ENCODE measurements at places on chromosomes 5 and 9.
A peak's percentile ranks its signal among the peaks of the same experiment; 100 is the strongest.

- DNase-seq: no peak
Observed at GRCh38 chr5:134143431-134143830, 28.9 kb downstream of the TCF7 start.

- DNase-seq: no peak
Observed at GRCh38 chr9:135060461-135061116, 26.9 kb upstream of the OLFM1 start.

DNA sequence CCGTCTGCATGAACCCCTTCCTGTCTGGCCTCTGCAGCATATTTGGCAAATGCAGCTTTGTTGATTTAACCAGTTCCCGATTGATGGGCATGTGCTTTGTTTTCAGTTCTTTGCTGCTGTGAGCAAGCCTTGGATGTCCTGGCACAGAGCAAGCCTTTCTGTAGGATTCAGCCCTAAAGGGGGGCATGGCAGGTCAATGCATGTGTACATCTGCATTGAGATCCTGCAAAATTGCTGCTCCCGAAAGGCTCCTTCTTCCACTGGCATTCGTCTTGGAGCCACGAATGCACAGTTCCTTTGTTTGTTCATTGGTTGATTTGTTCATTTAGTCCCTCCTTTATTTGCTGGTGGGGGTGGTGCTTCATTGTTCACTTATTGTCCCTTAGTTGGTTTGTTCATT lies 34.8 kb downstream of the COL5A1 start:
- no peak for DNase-seq

DNA sequence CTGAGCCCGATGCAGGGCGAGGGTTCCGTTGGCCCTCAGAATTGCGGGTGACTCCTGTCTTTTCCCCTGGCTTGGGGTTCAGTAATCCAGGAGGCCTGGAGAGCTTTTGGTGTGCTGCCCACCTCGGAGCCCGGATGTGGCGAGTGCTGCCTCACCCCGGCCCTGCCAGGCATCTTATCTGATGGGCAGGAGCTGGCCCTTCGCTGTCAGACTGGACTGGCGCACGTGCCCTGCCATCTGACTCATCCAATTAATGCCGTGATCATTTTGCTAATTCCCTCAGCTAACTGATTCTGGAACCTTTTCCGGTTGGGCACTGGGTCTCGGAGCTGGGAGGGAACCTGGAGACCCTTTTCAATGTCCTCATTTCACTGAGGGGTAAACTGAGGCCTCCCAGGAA lies 34.6 kb downstream of the RXRA start:
- DNase-seq: peak; percentile 63

DNA sequence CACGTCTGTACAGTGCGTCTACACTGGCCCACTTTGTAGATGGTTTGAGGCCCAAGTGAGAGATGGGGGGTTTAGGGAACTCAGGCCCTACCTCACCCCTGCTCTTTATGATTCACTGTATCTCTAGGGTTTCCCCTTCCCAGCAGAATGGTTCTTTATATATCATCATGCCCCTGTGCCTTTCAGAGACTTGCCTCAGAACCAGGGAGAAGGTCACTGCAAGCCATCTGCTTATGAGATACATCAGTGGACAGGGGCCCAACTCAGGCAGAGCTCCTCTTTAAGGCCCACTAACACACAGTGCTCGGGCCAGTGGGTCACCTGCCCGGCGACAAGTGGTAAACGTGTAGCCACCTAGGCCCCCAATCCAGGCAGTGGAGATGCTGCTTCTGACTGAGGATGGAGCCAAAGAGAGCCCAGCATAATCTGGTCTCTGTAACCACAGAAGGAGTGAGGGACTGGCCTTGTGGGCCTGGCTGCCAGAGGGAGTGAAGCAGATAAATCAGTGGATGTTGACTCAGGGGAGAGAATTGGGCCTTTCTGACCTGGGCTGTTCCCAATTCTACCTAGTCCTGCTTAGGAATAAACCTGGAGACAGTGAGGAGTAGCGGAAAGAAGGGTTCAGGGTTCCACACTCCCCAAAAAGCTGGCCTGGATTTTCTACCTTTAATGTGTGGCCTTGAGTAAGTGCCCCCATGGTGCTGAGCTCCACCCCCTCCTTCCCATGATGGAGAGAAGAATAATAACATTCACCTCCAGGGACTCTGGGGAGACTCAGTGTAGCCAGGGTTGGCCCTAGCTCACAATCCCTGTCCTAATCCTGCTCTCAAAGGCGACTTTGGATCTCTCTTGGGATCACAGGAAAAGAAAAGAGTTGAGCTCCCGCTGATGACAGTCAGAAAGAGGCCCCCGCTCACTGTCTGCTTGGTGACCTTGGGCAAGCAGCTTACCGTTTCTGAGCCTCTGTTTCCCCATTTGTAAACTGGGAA lies 2.8 kb upstream of the DUSP1 start:
- no peak for DNase-seq

- DNase-seq: no peak
Observed at GRCh38 chr5:143304836-143305475, 98.5 kb downstream of the NR3C1 start.

DNA sequence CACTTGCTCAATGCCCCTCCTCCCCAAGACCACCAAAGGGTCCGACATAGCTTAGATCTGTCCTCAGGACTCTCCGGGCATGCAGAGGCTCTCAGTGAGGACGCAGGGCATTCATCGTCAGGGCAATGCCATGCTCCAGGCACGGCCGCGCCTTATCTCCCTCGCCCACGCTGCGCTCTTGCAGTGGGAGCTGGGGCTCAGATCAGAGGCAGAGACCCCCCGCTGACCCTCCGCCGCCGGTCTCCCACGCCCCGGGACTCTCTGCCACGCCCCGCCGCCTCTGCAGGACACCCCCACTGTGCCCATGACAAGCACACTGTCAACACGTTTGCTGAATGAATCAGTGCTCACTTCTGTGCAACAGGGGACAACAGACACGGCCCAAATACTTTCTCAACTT lies 140.7 kb downstream of the ADAMTS2 start:
- DNase-seq: no peak

- no peak for DNase-seq
Observed at GRCh38 chr9:27047136-27047535, 41.7 kb upstream of the LRRC19 start.

GRCh38 chr5:175657593-175658271 lies at the start of gene HRH2:
Gene HRH2, plus strand, starts transcription at chr5:175658071. Its CDS starts 25,163 bp downstream, at chr5:175683234.
- DNase-seq: peak; percentile 60

DNA sequence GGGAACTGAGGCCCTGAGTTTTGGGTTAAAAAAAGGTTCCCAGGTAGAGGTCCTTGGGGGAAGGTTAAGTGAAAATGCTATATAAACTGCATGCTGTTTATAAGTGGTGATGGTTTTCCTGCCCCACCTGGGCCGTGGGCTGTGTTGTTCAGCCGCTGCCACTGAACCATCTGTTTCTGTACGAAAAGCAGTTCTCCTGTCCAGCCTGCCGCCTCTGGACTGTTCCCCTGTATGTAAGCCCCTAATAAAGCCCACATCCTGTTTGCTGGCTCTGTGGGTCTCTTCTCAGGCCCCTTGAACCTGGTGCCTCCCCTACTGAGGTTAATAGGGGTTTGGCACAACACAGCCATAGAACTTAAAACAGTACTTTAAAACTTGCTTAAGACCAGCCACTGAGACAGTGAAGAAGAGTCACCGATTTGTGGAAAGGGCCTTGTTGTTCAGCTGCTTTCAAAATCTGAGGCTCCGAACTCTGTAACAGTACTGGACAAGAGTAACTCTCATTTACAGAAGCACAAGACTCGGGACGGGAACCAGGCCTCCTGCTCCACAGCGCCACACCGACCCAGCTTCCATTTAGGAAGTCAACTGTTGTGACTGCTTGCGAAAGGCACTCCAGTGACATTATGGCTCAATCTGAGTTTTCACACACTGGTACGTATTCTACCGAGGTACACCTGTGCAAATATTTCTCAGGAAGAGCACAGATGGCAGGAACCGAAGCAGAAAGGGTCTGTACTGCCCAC lies 192.5 kb downstream of the CDK5RAP2 start:
- no peak for DNase-seq

GRCh38 chr5:134524826-134525682 lies at the start of gene JADE2:
Gene JADE2, plus strand, starts transcription at chr5:134525670. Its CDS starts 10,188 bp downstream, at chr5:134535858.
- peak; percentile 74 for DNase-seq

DNA sequence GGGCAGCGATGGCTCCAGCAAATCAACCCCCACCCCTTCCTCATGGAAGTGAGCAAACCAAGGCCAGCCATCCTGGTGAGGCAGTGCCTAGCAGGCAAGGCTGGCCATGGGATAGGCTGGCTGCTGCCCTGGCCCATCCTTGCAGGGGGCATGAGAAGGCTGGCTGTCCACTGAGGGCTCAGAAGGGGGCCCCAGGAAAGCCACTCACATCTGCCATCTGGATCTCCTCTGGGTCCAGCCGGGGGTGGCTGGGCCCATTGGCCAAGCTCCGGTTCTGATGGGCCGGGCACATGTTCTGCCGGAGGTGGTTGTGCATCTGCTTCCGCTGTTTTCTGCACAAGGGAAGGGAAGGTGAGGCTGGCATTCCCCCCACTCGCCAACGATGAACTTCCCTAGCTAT lies 57.1 kb downstream of the PSD2 start:
- DNase-seq: no peak

GRCh38 chr9:97039514-97039860 lies 545 bp upstream of the CTSV start:
- no peak for DNase-seq

GRCh38 chr9:95588724-95589588 lies 72.2 kb upstream of the PTCH1 start:
- DNase-seq: no peak

DNA sequence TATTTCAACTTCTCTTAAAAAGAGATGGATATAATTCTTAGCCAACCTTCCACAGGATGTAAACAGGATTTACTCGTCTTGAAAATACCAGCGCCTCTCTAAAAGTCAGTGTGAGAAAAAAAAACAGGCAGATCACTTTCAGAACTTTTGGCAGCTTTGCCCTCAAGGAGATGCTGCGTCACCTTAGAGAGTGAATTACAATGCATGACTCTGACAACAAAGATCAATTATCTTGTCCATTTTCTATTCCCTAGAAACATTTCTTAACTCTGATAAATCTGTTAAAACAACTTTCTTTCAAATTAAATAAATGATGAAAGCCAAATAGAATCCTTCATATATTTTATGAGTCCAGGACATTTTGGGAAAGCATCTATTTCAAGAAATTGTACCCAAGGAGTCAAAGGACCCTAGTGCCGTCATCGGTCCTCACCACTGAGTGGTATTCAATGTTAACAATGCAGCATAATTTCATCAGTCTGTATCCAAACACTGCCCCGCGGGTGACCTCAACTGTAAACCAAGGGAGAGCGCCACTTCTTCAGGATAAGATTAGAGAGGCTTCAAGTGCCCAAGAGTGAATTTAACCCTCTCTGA lies 536.0 kb downstream of the PDE4D start:
- DNase-seq: peak; percentile 11

GRCh38 chr9:4065054-4065453 lies 234.8 kb downstream of the GLIS3 start:
- no peak for DNase-seq

- peak; percentile 25 for DNase-seq
Observed at GRCh38 chr9:35774907-35775635, 16.3 kb upstream of the NPR2 start.

GRCh38 chr5:124912638-124913328 lies 166.3 kb upstream of the ZNF608 start:
- DNase-seq: peak; percentile 38

DNA sequence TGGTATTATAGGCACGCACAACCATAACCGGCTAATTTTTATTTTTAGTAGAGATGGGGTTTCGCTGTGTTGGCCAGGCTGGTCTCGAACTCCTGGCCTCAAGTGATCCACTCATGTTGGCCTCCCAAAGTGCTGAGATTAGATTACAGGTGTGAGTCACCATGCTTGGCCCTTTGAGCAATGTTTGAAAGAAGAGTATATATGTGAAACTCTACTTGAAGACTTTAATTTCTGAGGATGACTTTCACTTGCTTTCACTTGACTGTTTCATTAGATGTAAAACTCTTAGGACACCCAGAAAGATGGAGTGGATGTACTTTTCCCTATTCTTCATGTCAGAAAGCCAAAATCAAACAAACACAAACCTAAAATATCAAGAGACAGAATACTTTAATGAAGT lies 43.8 kb upstream of the GAS1 start:
- DNase-seq: no peak

GRCh38 chr9:113929634-113930389 lies 53.7 kb downstream of the ZNF618 start:
- DNase-seq: no peak

DNA sequence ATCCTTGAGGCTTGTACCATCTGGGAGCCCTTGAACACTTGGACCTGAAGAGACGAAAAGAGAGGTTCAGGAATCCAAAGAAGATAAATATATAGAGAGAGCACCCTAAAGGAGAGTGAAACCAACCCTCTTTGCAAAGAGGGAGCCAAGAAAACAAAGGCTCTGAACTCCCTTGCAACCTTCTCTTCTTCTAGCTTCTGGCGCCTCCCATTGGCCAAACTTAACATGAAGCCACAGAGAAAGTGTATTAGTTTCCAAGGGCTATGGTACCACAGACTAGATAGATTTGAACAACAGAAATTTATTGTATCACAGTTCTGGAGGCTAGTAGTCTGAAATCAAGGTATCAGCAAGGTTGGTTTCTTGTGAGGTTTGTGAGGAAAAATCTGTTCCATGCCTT lies 175.1 kb downstream of the HCN1 start:
- peak; percentile 34 for DNase-seq

DNA sequence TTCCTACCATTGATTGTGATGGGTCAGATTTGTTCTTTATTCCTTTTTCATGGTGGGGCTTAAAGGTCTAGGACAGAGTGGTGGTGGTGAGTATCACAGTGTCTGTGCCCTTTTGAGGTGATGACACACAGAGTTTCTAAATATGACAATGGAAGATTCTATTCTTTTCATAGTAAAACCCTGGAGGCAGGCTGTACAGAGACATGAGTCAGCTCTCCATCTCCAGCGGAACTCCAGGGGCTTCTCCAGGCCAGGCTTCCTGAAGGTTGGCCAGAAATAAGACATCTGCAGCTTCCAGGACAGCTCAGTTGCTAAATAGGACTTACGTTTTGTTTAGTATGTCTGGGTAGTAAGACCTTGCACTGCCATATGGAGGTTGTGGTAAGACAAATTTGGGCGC lies 229.5 kb downstream of the CD180 start:
- no peak for DNase-seq

DNA sequence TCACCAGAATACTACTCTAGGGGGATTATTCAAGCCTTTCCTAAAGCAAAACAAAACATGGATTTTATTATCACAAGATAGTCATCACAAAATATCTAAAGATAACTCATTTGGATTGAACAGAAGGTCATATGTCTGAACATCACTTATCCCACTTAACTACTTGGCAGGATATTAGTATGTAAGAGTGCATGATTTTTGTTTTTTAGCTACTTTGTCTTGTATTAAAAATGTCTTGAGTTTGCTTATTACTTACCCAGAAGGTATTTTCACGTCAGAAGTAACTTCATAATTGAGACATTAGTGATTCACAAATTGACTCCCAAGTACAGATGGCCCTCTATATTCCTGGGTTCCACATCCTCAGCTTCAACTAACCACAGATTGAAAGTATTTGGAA lies 113.8 kb downstream of the TLE4 start:
- no peak for DNase-seq

DNA sequence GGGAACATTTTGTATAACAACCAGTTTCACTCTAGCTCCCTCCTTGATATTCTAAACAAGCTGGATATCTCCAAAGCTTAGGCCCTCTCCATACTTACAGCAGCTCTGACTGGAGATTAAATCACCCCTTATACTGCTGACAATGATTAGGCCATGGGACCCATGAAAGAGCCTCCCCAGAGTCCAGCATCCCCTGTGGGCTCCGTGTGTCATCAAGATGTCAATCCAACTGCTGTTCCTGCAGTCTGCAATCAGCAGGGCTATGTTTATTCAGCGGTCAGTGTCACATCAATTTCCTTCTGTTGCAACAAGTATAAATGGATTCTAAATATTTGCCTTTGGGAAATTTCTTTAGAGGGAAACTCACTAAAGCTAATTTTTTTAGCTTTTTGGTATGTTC lies 26.6 kb downstream of the PCDHAC2 start:
- DNase-seq: no peak

- DNase-seq: no peak
Observed at GRCh38 chr9:16436545-16436944, 433.9 kb downstream of the BNC2 start.
